ENCODE measurements at places on chromosomes 6 and 20. TPM values are rescaled to one million over a fixed set of nuclear protein-coding genes. Genes with fewer than 3 reads are reported as not detected.

GRCh38 chr6:157561929-157562810 lies 181.2 kb downstream of the ZDHHC14 start:
- no peak for DNase-seq

DNA sequence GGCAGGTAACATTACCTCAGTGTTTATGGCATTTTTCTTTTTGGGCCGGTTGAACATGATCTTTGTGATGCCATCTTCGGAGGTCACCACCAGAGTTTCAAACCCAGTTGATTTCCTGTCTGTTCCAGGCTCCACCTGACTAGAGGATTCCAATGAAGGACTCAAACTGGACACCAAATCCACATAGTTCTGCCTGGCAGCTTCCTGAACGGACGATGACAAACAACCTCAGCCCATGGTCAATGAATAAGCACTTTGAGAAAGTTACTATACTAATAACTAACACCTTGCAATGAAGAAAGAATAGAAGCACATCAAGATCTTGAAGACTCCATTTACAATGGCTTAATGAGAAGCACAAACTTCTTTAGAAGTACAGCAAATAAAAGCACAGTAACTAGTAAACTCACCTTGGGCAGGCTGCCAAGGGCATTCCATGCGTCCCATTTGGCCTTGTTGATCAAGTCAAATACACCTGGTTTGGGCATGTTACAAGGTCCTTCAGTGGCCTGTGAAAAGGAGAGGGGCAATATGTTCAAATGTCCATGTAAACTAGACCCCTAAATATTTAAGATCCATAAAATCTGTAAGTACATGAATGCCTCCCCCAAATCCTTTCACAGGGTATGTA lies 4.9 kb downstream of the ECI2 start:
- no peak for DNase-seq

- no peak for DNase-seq
Observed at GRCh38 chr6:151811081-151811480, 3.6 kb downstream of the ESR1 start.

- DNase-seq, result no peak
Observed at GRCh38 chr6:133301835-133302234, 60.7 kb downstream of the EYA4 start.

DNA sequence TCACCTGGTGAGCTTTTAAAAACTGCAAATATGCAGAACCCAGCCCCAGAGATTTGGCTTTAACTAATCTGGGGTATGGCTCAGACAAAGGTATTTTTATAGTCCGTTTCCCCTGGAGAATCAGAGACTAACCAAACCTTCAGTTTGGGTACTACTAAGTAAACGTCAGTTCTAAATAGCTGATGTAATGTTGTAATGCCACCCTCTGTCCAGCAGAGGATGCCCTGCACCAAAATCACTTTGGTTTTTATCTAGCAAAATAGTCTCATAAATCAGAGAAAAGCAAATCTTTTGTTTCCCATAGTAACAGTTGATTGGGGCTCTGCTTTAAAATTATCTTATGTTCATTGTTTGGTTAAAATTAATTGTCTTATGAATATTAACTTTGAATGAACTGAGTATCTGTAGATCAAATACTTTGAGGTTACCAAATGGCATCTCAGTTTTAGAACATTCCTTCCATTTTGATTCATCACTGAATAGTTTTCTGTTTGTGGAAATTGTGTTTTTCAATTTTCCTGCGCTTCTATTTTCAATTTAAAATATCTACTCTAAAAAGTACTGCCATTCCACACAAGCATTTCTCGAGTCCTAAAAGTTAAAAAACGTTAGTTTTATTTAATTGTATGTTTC lies 278.3 kb upstream of the PLCB4 start:
- peak; percentile 42 for DNase-seq

GRCh38 chr6:148263010-148263409 lies 79.6 kb upstream of the SASH1 start:
- no peak for DNase-seq

DNA sequence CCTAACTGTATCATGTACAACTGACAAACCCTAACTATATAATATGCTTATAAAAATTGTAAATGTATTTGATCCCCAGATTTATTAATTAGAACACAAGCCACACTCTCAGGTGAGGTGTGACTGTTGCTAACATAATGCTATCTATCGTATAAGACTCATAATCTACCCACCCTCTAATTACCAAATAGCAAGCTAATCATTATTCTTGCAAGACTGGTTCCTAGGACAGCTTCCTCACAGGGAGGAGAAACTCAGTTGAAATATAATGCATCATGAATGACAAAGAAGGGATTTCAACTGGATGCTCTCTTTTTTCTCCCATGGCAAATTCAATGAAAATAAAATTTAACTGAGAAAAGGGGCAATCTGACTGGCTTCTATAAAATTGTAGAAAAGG lies 35.4 kb downstream of the ELOVL4 start:
- no peak for DNase-seq

DNA sequence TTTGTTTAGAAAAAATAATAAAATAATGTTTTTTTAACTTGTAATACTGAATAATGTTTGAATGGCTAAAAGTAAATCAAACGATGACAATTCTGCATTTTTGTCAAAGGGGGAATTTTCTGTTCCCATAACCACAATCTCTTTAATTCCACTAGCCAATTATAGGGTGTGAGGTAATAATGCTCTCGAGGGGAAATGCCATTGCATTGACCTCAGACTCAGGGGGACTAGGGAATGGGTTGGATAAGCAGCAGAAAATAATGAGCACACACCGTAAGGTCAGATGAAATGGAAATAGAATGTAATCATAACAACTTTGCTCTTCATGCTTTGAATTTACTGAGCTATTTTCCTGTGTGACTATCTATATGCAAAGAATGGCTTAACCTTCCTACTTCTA lies 584.7 kb downstream of the RFPL4B start:
- DNase-seq, result peak; percentile 11

DNA sequence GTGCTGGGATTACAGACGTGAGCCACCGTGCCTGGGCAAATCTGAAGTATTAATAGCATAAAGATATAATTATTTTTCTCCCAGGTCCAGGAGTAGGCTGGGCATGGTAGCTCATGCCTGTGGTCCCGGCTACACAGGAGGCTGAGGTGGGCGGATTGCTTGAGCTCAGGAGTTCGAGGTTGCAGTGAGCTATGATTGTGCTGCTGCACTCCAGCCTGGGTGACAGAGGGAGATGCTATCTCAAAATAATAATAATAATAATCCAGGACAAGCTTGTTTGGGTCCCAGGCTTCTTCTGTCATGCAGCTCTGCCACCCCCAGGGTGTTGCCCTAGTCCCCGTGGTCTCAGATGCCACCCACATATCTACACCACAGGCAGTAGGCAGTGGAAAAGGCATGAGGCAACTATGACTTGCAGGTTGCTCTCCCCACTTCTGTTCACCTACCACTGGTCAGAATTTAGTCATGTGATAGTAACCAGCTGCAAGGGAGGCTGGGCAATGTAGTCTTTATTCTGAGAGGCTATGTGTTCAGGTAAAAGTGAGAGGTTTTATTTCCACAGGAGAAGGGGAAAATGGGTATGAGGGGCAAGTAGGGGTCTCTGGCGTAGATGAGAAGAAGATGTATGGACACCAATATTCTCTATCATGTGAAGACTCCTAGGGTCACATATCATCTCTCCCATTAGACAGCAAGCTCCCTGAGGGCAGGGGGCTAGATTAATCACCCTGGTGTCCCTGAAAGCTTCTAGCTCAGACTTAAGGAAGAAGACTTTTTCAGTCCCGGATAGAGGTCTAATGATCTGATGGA lies 25.7 kb downstream of the TCF15 start:
- DNase-seq, result peak; percentile 59

- no peak for DNase-seq
Observed at GRCh38 chr6:33018418-33018817, 9.0 kb upstream of the HLA-DOA start.

DNA sequence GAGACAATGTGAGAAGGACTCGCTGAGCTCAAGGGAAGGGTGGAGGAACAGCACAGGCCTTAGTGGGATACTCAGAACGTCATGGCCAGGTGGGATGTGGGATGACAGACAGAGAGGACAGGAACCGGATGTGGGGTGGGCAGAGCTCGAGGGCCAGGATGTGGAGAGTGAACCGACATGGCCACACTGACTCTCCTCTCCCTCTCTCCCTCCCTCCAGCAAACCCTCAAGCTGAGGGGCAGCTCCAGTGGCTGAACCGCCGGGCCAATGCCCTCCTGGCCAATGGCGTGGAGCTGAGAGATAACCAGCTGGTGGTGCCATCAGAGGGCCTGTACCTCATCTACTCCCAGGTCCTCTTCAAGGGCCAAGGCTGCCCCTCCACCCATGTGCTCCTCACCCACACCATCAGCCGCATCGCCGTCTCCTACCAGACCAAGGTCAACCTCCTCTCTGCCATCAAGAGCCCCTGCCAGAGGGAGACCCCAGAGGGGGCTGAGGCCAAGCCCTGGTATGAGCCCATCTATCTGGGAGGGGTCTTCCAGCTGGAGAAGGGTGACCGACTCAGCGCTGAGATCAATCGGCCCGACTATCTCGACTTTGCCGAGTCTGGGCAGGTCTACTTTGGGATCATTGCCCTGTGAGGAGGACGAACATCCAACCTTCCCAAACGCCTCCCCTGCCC lies 1.7 kb downstream of the TNF start:
- DNase-seq, result no peak

DNA sequence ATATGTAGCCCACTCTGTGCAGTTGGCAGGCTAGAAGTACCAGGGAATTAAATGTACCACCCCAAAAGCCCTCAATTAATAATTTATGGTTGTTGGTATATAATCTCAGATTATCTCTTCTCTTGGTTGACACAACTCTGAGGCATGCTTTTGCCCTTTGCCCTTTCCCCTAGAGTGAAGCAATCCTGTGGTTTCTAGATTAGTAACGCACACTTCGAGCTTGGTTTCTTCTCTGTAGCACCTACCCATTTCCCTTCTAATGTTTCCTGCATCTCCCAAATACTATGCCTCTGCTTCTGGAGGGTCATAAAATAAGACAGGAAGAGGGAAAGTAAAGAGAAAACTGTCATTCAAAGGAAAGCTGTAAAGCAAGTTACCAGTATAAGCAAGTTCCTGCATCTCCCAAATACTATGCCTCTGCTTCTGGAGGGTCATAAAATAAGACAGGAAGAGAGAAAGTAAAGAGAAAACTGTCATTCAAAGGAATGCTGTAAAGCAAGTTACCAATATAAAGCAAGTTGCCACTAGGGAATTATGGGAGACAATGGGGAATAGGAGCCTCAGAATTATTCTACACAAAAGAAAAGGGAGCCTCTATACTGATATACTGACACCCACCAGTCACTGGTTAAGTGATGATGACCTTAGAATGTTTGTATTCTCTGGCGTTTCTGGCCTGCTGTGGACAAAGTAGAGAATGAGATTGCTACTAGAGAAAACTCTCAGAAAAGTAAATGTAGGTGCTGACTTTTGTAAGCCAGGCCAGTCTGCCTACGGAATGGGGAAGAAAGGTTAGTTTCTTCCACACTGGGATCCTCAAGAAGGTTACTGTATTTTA lies 862.6 kb upstream of the MAN1A1 start:
- DNase-seq, result no peak

GRCh38 chr6:156946370-156946936 lies 169.3 kb downstream of the ARID1B start:
- DNase-seq, result no peak

- DNase-seq, result peak; percentile 41
Observed at GRCh38 chr20:4470375-4470774, 251.3 kb upstream of the PRND start.

GRCh38 chr6:2448826-2449571 lies 203.6 kb upstream of the GMDS start:
- peak; percentile 76 for DNase-seq

DNA sequence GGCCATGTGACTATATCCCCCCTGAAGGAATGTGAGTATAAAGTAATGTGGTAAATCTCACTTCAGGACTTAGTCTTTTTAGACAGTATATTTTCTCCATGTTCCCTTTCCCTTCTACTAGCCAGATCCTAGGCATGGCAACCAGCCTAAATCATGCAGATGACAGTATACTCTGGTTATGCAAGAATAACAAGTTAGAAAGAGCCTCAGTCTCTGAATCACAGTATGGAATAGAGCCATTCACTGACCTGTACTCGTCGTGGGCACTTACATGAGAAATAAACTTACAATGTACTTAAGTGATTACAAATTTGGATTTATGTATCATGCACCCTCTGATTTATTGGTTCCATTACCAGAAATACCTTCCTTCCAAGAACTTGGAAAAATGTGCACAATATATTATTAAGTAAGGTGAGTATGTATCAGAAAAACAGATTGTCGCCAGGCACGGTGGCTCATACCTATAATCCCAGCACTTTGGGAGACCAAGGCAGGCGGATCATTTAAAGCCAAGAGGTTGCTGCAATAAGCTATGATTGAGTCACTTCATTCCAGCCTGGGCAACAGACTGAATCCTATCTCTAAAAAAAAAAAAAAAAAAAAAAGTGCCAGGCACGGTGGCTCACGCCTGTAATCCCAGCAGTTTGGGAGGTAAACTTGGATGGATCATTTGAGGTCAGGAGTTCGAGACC lies 25.1 kb upstream of the FAM8A1 start:
- DNase-seq, result no peak

DNA sequence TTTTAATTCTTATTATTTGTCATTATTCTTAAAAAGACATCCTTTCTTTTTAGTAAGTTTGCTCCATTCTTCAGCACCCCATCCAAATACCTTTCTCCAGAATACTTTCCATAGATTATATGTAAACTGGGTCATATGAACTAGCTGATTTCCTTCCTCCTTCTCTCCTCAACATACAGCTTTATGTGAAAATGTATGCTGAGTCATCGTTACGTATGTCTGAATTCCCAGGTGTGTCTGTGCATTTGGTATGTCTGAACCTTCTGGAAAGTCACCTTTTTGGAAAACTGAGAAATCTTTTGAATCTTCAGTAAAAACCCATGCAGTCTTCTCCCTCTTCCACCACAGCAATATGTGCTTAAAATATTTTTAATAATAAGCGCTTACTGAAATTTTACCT lies 264.5 kb downstream of the EYA4 start:
- no peak for DNase-seq

CPNE5 gene
- not detected for total RNA-seq

FAXC gene
- total RNA-seq, result 8.5 TPM

NKAPL gene
- not detected for total RNA-seq

FOXF2 gene
- 14.1 TPM for total RNA-seq

SPINT3 gene
- not detected for total RNA-seq

ZFP57 gene
- total RNA-seq, result not detected

EPPIN gene
- not detected for total RNA-seq

E2F1 gene
- 60.9 TPM for total RNA-seq

KIAA1755 gene
- 0.20 TPM for total RNA-seq

RAD21L1 gene
- 0.57 TPM for total RNA-seq

FRK gene
- total RNA-seq, result 5.1 TPM

CASS4 gene
- total RNA-seq, result not detected

TPD52L2 gene
- total RNA-seq, result 189 TPM

MEP1A gene
- not detected for total RNA-seq

All from Caki2 (cell line).